ENCODE measurements at places on chromosomes 6 and 20.

GRCh38 chr6:64685401-64685800 lies 1021.6 kb downstream of the EYS start:
- no peak for DNase-seq

DNA sequence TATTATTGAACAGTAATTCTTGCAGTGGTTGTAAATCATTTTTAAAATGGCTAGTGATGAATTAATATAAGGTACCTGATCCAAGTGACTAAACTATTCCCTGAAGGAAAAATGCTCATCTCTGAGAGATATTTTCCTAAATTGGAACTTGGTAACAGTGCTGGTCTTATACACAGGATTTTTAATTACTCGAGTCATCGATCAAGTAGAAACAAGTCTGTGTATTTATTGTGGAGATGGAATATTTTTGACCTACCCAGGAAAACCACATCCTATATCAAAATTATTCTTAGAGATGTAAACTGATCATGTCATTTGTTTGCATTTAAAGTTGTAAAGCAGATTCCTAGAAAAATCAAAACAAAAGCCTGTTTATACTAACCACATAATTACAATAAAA lies 166.9 kb downstream of the MOXD1 start:
- DNase-seq, result no peak

DNA sequence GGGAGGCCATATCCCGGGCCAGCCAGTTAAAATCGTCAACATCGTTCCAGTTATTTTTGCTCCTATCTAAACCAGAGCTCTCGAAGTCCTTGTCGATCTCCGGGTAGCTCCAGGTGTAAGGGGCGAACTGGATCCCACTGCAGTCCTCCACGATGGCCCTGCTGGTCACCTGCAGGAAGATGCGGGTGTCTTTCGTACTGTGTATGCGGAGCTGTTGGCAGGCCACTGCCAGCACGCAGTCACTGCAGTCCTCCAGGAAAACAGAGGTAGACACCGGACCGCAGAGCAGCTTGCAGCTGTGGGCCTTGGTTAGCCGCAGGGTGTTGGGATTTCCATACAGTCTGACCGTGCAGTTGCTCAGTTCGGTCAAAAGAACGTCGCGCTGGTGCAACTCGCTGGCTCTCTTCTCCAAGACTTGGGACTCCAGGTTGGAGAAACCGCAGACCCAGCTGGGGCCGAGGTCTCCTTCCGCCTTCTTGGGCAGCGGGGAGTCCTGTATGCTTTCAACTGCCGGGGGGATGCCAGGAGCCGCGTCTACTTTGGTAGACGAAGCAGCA lies 742 bp downstream of the TBCC start:
- peak; percentile 70 for DNase-seq

DNA sequence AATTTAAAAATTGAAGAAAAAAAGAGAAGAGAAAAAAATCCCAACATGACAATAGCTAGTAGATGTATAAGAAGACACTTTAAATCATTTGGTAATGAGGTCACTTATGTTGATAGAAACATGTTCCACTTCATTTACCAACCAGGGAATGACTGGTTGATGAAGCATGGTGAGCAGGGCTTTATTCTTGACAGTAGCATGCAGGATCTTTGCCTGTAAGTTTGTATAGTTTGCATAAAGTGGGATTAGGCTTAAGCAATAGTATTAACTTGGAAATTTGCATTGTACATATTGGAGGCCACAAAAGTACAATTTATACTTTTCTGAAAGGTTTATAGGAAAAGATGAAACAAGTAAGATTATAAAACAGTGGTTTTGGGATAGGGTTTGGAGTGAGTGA lies 67.0 kb downstream of the NOX3 start:
- no peak for DNase-seq

DNA sequence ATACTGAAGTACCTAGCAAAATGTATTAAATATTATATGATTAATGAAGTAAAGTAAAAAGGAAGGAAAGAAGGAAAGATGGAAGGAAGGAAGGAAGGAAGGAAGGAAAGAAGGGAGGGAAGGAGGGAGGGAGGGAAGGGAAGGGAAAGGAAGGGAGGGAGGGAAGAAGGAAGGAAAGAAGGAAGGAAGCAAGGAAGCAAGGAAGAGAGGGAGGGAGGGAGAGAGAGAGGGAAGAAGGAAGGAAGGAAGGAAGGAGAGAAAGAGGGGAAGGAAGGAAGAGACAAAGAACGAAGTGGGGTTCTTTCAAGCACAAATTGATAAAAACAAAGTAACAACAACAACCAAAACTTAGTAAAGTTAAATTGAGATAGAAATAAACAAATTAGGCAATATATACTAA lies 622.3 kb upstream of the ADGRB3 start:
- DNase-seq, result no peak
